ENCODE measurements at places on chromosomes 6 and 20.

DNA sequence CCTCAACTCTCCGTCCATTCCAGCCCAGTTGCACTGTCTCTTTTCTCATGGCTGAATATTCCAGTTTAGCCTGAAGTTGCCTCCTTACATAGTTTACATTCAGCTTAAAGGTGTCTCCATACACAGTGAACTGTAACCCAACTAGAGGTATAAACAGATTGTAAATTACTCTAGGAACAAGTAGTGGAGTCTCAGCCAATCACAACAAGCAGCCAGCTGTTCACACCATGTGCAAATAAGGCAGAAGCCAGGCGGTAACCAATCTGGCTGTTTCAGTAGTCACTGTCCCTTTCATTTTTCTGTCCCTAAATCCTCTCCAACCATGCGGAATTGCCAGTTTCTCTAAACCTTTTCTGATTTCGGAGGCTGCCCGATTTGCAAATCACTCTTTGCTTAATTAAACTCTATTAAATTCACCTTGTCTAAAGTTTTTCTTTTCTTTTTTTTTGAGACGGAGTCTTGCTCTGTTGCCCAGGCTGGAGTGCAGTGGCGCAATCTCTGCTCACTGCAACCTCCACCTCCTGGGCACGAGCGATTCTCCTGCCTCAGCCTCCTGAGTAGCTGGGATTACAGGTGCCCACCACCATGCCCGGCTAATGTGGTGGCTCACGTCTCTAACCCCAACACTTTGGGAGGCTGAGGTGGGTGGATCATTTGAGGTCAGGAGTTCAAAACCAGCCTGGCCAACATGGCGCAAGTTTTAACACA lies 37.6 kb upstream of the GFOD1 start:
- no peak for DNase-seq

DNA sequence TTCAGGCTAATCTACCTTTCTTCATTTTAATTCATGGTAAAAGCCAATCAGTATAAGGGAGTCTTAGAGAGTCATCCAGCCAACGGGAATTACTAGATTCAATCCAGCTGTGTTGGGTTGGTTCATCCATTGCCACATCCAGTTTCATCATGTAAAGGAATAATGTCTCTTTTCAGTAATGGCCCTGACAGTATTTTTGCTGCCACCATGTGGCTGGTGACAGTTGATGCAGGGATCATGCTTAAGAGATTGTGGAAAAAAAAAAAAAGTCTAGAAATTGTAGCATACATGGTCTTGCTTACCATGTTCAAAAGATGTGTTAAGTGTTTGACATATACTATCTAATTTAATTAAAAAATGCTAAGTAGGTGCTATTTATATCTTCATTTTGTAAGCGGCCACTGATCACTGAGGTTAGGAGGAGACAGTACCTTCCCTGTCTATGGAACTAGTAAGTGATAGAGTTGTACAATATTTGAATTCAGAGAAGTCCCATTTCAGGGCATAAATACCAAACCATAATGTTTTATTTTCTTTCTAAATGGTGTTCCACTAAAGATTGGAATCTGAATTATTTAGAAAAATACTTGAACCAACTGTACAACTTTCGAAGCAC lies 135.9 kb downstream of the KHDRBS2 start:
- DNase-seq: peak; percentile 43

DNA sequence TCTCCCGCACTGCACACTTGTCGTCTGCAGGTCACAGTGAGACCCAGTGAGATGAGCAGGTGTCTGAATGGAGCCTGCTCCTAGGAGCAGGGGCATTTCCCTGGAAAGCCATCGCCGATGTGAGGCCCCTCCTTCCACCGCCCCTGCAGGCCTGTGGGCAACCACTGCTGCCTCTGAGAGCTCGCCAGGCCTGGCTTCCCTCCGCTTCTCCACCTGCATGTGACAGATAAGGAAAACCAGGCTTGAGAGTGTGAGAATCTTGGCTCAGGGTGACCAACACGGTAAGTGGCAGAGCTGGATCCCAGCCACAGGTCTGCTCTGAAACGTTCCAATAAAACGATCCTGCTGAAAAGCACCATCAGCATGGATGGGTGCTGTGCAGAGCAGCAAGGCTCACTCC lies 332.8 kb downstream of the CDH4 start:
- no peak for DNase-seq

DNA sequence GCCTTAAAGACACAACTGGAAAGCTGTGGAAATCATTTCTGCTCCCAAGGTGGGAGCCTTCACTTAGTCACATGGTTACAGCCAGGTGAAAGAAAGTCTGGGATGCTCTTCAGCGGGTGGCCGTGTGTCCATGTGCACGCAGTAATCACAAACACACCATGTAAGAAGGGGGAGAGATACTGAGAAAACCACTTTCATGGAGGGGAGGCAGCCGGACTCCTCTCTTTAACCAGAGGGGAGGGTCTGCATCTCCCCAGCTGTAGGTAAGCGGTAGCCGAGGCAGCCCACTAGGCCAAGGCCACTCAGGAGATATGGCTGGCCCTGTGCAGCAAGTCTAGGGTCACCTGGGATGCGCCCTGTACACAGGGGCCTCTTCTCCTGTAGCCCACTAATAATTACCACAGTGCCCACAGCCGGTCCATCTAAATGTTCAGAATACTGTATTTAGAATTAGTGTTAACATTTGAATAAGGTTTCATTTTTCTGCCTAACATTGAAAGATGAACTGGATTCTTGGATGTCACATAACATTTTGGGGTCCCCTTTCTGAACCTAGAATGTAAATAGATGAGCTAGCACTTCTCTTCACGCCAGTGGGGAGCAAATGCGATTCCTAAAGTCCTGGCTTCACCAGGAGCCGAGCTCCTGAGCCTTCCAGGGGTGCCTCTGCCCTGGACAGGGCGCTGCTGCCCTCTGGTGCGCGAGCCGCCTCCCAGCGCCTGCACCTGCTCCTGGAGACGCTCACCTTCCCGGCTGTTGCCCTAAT lies 15.9 kb downstream of the GPR31 start:
- DNase-seq: peak; percentile 74

DNA sequence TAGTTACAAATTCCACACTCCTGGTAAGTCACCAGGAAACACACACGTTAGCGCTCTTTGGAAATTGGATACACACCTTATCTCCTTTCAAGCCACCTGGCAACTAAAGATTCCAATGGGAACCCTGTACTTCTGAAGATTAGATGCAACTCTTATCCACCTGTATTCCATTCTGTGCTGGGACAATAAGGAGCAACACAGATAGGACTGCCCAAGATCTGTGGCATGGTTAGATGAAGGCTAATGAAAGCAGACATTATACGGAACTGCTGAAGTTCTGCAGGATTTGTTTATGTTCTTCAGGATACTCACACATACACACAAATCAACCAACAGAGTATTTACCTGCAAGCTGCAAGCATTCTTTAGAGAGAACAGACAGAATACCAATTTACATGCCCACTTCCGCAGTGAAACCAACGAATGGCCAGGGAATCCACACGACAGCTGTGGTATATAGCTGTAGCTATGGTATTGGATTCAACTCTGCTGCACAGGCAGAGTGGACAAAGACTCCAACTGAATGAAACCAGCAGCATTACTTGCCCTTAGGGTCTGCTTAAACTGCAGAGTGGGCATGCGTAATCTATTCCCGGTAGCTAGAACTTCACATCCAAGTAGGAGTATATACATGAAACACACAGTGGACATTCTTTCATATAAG lies 12.0 kb downstream of the NCOA5 start:
- no peak for DNase-seq

DNA sequence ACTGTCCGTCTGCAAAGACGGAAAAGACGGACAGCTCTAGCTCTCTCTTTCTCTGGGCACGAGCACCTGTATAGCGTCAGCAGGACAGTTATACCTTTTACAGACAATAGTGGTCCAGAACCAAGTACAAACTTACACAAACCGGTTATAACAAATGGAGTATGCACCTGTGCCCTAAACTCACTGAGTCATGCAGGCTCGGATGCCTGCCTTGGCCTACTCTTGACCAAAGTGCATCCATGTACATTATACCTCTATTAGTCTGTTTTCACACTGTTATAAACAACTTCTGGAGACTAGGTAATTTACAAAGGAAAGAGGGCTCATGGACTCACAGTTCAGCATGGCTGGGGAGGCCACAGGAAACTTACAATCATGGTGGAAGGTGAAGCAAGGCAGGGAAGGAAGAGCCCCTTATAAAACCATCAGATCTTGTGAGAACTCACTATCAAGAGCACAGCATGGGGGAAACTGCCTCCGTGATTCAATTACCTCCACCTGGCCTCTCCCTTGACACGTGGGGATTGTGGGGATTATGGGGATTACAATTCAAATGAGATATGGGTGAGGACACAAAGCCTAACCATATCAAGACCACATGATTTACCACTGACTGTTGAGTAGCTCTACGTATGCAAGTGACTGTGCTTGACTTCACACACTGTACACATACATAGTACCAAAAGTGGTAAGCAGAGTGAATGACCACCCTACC lies 23.1 kb downstream of the MAN1A1 start:
- DNase-seq: no peak

- DNase-seq: no peak
Observed at GRCh38 chr6:83518816-83519480, 6.6 kb downstream of the PRSS35 start.

DNA sequence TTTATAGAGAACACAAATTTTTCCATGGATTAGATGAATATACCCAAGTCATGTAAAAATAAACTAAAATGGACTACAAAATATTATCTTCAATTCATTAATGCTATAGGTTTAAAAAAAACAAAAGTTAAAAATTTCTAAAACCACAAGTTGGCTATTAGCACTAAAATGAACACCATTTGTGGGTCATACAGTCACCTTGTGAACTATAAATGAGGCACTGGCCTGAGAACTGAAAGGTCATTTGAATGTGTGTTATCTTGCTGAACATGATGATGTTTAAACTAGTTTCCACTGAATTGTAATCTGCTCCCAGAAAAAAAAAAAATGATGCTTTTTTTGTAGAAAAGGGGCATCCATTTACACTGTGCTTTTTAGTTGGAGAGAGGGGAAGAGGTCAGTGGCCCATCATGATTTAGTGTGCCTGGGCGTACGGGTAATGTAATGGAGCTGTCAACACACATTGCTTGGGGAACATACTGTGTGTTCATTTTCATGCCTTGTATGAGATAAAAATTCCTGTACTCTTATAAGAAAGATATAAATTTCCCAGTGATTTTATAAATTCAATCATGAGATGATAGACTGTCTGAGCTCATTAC lies 96.6 kb upstream of the FKBP1C start:
- DNase-seq: no peak

DNA sequence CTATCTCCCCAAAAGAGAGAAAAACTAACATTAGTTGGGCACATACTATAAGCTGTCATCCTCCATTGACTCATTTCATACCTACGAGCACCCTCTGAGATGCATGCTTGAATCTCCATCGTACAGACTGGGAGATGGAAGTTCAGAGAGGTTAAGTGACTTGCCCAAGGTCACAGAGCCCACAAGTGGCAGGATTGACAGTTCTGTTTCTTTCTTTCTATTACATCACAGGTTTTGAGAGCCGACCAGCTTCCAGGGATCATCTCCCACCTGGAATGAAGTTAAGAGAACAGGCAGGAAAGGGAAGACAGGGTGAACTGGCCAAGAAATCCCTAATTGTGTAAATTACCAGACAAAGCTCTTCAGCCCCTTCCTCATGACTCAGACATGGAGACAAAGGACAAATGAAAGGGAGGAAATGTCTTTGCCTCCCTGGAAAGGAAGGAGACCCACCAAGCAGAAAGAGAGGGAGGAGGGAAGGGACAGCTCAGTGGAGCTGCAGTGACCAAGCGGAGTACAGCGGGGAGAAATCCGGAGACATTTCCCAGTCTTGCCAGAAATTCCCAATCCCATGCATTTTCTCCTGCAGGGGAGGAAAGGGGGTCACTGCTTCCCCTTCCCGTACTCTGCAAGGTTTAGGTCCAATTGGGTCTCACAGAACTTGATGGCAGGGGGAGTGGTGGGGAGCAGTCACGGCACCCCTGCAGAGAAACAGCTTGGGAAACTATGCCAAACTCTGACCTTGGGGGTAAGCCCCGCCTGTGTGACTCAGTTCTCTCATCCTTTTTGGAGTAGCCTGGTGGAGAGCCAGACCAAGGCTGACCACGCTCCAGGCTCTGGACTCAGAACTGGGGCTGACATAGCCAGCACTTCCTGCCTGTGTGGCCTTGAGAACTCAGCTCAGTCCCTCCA lies 154.3 kb downstream of the ANKRD60 start:
- DNase-seq: no peak

DNA sequence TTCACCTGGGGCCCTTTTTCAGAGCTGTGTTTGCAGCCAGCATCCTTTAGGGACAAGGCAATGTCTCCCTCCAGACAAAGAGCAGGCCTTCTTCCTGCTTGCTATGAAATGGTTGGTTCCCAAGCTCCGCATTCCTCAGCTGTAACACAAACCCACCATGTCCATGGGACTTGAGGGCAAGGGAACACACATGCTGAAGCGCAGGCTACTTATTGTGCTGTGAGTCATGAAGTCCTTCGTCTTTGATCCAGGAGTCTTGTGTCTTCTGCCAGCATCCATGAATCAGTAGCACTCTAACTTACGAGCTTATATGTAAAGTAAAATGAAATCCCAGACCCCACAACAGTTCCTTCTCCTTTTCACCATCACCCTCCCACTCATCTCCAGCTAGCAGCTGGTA lies 59.0 kb downstream of the ANKRD60 start:
- DNase-seq: no peak

DNA sequence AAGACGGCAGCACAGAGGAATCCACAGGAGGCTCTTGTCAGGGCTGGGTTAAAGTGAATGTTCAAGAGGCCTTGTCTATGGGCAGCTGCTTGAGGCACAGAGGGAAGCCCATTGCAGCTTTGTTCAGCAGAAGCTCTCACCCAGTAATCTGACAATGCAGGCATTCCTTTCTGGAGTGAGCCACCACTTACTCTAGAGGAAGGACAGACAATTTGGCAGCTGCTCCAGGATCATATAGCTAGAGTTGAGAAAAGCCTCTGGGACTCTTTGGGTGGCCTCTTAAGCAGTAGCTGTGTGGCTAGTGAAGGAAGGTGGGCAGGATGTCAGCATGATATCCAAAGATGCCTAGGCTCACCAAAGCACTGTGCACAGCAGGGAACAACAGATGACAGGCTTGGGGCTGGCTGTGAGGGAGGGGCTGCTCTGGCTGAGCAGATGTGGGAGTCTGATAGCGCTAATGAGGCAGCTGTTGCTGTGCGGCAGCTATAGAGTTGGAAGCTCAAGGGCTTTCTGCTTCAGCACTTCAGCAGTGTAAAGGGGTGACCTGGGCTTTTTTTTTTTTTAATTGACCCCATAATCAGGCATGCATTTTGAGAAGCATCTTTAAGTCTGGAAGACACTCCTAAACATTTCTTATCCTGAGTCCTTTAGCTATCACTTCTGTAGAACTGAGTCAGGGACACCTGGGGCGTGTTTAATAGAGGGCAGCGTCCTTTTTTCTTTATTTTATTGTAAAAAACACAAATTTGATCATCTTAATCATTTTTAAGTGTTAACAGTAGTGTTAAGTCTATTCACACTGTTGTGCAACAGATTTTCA lies 27.2 kb downstream of the CMTR1 start:
- no peak for DNase-seq

GRCh38 chr20:5030348-5031205 lies 29.3 kb upstream of the SLC23A2 start:
- no peak for DNase-seq

Measured in GM12865 (cell line).